Stimulated activated CD4-positive, alpha-beta T cell treated with anti-CD3 and anti-CD28 coated beads, Interleukin-4, amount 100 ng/mL, for 1 hour (primary cell): ENCODE measurements at places on chromosomes 2 and 18.

- DNase-seq = no peak
Measured at GRCh38 chr2:74179063-74179865, 585 bp upstream of the MOB1A start.

DNA sequence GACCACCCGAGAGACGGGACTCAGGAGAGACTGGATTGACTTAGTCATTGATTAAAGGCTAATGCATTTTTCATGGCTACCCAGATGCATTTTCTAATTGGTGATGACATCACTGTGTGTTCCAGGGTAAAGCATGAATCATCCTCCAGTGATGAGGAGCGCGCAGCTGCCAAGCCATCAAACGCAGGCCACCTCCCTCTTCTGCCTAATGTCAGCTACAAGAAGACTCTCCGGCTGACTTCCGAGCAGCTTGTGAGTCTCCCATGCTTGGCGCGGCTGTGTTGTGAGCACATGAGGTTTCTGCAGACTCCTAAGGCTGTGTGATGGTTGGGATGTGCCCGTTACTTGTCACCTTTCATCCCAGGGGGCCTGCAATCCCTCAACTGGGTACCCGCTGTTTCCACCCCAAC, 56.4 kb downstream of the LPIN1 start:
- DNase-seq = no peak

DNA sequence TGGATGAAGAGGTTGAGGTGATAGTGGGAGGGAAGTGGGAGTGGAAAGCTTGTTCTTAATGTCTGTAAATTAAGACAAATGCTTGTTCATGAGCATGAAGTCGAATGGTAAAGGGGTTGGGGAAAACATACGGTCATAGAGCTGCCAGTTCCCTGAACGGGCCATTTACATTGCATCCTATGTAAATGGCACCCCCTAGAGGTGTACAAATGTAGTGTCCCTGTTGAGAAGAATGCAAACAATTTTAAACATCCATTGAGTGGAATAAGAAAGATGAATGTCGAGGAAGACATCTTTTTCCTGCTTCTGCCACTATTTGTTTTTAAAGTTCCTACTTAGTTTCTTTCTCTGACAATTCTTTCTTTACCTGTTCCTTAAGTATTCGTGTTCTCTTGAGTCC, 155.7 kb downstream of the RDH14 start:
- no peak for DNase-seq

GRCh38 chr2:216775043-216775453, 79.7 kb upstream of the IGFBP5 start:
- no peak for DNase-seq

- DNase-seq = no peak
Measured at GRCh38 chr2:144705328-144706245, 185.7 kb upstream of the ZEB2 start.

- DNase-seq = no peak
Measured at GRCh38 chr2:36663851-36664695, 32.4 kb upstream of the VIT start.

- DNase-seq = no peak
Measured at GRCh38 chr2:10392548-10392947, 55.6 kb downstream of the ODC1 start.

GRCh38 chr2:241153616-241154015, 3.3 kb downstream of the PPP1R7 start:
- no peak for DNase-seq

DNA sequence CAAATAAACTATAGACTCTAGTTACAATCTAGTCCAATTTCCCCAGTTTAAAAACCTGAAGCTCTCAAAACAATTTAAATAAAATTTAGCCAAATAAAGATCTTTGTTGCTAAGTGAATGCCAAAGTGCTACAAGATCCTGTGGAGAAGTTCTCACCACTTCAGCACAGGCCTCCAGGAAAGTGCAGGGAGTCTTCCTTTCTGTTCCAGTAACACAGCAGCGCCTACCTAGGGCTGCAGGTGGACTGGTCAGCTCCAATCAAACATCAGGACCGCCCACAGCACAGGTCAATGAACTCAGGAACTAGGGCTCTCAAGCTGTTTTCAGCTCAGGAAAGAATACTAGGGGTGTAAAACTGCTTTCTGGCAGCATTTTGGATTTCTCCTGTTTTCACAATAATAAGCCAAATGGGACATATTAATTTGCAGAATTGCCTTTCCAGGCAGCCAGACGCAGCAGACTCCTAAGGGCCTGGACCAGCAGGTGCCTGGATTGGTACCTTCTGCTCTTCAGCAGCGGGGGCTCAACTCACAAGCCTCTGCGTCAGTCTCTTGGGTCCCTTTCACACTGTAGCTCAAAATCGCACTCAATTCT, 1.5 kb downstream of the FAM110C start:
- DNase-seq = no peak

GRCh38 chr2:159549234-159549633, 67.1 kb downstream of the BAZ2B start:
- DNase-seq = no peak

- no peak for DNase-seq
Measured at GRCh38 chr2:218557941-218558340, 10.2 kb downstream of the USP37 start.

DNA sequence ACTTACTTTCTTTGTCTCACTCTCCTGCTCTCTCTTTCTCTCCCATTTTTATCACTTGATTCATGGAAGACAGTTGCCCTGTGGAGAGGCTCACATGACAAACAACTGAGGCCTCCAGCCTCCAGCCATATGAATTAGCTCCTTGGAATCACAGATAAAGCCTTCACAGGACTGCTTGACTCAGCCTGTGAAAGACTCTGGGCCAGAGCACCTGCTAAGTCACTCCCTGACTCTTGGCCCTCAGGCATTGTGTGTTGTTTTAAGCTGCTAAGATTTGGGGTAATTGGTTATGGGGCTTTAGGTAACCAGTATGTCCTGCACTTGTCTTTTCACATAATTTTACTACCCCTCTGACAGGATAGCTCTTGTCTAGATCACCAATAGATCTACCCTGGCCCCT, 334.9 kb downstream of the SOX11 start:
- DNase-seq = no peak

- DNase-seq = no peak
Measured at GRCh38 chr2:203338322-203338721, 10.1 kb downstream of the ABI2 start.
